ENCODE measurements at places on chromosomes 11 and 22.

DNA sequence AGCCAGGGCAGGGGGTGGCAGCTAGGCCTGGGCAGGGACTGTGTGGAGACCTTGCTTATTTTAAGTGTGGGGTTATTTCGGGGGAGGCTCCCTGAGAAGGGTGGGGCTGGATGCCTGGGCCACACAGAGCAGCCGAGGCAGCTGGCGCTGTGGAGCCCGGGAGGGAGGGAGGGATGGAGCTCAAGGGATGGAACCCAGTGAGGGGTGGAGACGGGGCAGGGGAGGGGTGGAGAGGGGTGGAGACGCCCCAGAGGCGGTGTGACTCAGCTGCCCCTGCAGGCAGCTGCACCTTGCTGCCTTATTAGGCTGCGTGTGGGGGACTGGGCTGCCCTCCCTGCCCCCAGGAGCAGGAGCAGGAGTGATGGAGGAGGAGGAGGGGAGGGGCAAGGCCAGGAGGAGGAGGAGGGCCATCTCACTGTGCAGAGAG is 9.8 kb upstream of the TSSC4 start:
- no peak for DNase-seq

GRCh38 chr11:103926990-103927389 is 109.5 kb upstream of the DDI1 start:
- DNase-seq = no peak

DNA sequence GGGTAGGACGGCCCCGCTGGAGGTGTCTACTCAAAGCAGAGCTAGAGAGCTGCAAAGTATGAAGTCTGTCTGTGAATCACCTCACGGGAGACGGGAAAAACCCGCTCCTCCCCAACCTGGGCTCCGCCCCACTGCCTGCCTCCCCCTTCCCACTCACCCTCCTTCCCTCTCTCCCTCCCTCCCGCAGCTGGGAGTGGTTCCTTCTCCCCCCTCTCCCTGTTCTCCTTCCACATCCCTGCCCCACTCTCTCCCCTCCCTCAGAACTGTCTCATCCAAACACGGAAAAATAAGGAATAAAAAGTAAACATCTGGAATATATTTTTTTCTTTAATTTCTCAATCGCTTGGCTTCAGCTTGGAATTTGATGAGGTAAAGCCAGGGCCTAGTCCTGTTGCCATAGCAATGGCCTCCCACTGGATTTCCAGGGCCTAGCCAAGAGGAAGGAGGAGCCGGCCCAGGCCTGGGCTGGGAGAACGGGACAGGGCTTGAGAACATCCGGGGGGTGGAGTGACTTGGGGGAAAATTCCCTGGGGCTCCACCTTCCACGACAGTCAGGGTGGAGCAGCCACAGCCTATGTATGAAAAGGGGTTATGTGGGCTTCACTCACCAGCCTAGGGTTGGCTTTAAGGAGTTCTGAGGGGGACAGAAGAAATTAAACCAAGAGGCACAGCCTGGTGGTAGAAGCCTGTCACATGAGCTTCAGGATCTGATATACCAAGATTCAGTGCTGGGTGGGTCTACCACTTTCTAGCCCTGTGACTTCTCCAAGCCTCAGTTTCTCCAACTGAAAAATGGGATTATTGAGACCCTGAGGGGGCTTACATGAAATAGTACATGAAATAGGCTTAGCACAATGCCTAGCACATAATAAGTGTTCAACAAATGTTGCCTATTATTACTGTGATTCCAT is 2.2 kb downstream of the TNKS1BP1 start:
- no peak for DNase-seq

DNA sequence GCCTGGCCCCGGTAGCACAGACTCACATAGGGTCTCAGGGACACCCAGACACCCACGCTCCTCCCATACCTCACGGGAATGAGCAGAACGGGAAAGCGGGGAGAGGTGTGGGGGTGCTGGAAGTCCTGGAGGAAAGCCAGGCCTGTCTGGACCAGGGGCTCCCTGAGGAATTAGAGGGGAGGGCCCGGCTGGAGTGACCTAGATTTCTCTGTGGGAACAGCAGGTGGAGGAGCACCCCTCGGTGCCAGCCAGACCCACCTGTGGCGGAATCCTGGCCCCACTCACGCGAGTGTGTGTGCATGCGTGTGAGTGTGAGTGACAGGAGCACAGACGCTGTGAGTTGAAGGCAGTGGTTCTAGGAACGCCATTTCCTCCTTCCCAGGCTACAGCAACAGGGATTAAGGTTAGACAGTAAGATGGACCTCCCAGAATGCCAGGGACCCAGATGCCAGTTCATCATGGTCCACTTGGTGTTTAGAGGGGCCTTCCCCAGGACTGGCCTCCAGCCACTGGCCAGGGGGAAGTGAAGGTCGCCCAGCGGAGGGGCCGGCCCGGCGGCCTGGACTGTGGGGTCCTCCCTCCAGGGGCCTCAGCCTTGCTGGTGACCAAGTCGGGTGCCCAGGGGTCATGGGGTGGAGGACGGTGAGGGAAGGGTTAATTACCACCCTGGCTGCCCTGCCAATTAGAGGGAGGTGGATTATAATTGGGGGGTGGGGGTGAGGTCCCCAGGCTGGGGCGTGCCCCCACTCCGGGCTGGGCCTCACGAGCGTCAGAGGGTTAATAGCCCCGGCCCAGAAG is 1.0 kb downstream of the PKP3 start:
- no peak for DNase-seq

DNA sequence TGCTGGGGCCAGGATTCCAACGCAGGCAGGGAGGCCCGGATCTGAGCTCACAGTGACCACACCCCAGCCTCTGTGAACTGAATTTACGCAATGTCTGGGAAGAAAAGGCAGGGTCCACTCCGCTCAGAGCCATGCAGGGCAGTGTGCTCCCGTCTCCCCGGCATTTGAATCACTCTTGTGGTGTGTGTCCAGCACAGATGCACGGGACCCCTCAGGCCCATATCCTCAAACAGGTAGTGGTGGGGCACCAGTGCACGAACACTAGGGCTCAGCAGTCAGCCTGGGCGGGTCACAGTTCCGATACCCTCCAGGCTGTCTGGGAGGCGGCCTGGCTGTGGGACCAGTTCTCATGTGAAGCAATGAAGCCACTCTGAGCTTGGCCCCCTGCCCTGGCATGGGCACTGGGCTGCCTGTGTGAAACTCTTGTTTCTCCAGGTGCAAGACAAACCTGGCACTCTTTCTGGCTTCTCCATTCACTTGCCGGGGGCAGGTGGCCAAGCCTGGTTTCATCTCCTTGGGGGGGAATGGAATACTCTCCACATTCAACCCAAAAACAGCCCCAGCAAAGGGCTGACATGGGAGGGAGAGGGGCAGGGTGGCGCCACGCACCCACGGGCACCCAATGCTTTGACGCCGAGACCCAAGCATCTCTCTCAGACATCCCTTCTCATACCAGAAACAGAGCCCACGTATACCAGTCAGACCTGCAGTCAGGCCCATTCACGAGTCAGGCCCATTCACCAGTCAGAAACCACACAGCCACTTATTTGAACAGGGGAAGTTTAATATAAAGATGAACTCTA is 14.3 kb downstream of the DHCR7 start:
- DNase-seq = no peak

GRCh38 chr11:124070915-124071622 is 29.9 kb upstream of the OR10G7 start:
- DNase-seq = peak; percentile 27

- DNase-seq = no peak
Observed at GRCh38 chr11:128886406-128887124, 4.6 kb upstream of the KCNJ5 start.

- DNase-seq = no peak
Observed at GRCh38 chr11:57974848-57975601, 48.7 kb upstream of the OR9Q1 start.

- no peak for DNase-seq
Observed at GRCh38 chr11:45085646-45086501, 60.6 kb upstream of the PRDM11 start.

GRCh38 chr11:70118642-70119041 is 40.5 kb downstream of the ANO1 start:
- DNase-seq = no peak

DNA sequence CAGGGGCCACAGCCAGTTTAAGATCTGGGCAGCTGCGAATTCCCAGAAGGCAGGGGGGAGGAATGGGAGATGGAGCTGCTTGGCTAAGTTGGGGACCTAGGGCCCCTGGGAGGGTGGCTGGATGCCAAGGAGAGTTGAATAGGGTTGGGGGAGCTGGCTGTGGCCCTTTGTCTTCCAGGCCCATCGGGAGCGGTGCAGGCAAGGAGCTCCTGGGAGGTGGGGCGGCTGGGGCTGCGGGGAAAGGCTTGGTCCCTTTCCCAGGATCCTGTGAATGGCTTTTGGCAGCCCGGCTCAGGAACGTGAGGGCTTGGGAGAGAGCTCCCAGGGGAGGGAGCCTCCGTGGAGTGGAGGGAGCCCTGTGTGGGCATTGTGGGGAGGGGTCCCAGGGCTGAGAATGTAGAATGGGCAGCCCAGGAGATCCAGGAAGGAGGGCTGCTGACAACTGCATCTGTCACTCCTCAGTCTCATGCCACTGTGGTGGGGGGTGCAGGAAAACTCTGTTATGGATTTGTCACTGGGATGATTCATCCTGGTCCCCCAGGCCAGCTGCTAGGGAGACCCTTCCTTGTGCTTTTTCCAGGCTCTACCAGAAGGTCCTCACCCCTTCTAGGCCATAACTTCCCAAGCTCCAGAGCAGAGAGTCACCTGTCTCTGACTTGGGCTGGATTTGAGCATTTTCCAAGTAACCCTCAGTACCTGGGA is 6.0 kb downstream of the FREY1 start:
- DNase-seq = no peak

DNA sequence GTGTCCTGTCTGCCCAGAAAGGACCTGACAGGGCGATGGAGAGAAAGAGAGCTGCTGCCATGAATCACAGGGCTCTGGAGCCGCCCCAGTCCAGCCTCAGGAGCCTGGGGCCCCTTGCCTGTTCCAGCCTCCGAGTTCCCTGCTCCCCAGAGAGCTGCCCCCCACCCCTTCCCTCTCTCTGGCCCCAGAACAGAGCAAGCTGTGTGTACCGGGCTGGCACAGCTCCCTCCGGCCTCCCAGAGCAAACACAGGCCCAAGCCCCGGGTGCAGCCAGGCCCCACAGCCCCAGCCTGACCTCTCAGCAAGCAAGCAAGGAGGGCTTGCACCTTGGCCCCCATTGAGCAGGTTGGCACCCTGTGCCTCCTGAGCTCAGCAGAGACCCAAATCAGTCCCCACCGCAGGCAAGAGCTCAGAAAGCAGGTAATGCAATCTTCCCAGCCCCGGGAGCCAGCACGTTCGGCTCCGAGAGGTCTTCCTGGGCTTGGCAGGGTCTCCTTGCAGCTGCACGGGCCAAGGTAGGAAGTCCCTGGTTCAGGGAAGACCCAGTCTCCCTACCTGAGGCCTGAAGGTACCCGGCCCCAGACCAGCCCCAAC is 1.4 kb downstream of the PACSIN3 start:
- no peak for DNase-seq

DNA sequence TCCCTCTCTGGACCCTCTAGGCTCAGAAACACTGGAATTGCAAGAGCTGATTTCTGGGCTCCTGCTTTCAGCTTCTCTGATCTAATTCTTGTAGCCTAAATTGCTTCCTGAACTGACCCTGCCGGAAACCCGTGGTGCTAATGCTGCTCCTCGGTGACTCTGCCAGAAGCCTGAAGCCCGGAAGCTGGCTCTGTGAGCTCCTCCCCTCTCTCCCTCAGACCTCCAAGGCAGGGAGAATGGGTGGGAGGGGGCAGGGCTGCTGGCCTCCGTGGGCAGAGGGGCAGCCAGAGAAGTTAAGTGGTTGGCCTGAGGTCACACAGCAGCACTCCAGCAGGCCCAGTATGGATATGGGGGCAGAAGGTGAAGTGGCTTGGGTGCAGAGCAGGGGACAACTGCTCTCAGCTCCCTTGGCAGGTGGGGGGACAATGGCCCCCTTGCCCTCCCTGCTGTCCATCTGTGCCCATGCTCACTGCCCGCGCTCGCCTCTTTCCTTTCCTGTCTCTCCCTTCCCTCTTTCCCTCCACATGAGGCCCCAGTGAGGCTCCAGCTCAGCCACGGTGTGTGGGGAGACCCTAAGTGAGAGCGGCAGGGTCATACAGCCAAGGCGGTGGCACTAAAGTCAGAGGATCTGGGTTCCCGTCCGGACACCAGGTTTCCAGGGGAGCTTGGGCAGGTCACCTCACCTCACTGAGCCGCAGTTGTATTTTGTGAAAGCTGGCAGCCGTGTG is 16.2 kb downstream of the CAPN5 start:
- DNase-seq = no peak

DNA sequence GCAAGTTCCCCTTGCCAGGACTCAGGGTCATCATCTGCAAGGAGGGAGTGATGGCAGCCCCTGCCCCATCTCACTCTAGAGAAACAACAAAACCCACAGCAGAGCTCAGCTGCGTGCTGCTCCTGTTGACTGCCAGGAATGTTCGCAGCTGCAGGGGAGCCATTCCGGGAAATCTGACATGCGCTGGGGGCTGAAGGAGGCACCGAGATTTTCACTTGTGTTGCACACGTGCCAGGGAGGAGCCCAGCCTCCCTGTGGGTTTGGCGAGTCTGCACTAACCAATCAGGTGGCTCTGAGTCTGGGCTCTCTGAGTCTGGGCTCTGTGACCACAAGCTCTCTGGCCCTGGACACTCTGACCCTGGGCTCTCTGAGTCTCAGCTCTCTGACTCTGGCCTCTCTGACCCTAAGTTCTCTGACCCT is 10.5 kb downstream of the FGF3 start:
- no peak for DNase-seq

DNA sequence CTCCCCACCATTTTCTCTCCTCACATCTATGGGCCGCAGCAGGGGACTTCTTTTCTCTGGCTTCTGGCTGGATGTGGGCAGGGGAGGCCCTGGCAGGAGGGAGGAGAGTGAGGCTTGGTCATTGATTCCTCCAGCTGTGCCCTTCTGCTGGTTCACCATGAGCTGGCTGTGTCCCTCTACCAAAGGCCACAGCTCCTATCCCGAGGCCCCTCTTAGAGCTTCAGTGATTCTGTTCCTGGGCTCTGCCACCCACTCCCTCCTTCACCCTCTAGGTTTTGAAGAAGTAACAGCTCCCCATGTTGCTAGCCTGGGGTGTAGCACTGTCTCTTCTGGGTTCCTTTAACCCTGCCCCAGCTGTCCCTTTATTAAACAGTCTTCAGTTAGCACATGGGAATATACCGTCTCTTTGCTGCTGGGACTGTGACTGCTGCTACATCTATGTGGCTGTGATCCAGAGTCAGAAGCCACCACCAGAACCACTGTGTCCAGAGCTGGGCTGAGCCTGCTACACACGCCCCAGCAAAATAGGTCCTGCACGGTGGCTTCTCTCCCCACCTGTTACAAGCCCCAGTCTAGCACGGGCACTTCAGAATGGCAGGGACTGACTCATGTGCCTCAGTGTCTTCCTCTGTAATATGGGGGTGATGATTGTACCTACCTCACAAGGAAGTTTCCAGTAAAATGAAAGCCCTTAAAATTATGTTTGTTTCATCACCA is 578 bp upstream of the PARVG start:
- no peak for DNase-seq

DNA sequence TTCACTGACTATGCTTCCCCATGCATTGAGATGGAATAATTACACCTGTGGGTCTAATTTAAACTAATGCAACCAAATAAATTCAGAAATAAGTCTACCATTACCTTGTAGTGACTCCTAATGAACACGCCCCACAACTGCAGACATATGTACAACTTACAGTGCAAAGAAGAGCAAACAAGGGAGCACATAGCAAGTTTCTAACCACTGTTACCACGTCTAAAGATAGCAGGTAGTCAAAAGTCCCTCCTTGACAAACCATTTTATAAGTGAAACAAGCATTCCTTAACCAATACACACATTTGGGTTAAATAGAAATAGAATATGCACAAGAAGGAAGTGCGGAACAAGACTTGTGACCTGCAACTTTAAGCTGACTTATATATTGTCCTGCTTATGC is 20.6 kb downstream of the PHF21A start:
- DNase-seq = no peak

- DNase-seq = no peak
Observed at GRCh38 chr11:86555866-86556265, 116.5 kb downstream of the ME3 start.

- no peak for DNase-seq
Observed at GRCh38 chr11:110629594-110629993, 82.6 kb downstream of the ARHGAP20 start.
